ENCODE measurements at places on chromosomes 3 and 15. TPM values are rescaled to one million over a fixed set of nuclear protein-coding genes. Genes with fewer than 3 reads are reported as not detected.
A peak's percentile ranks its signal among the peaks of the same experiment; 100 is the strongest.

GRCh38 chr15:41879321-41879845 is 14.5 kb downstream of the SPTBN5 start:
- DNase-seq = peak; percentile 77

- DNase-seq = peak; percentile 99
Observed at GRCh38 chr15:58749532-58750337, at the start of gene ADAM10. Gene ADAM10 (minus strand): TSS chr15:58749707. CDS start chr15:58749534, 173 bp downstream.

- no peak for DNase-seq
Observed at GRCh38 chr15:36810656-36811449, 231.4 kb downstream of the CDIN1 start.

DNA sequence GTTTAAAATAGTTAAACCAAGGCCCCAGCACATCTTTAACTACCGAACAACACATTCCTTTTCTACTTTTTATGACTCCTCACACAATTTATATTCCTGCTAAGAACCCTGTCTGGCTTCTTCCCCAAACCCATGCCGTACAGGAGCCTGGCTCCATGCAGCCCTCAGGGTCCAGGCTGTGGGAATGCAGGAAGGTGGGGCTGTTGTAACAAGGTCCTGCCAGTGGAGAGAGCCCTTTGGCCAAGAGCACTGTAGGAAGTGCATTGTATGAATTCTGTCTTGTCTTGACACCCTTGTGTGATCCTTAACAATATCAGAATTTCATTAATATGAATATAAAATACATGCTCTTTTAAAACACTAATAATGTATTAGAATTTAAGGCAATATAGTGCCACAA is 563.8 kb downstream of the TBL1XR1 start:
- DNase-seq = no peak

GRCh38 chr15:89445518-89445917 is 50.9 kb downstream of the RHCG start:
- no peak for DNase-seq

GRCh38 chr3:141643391-141643790 is 94.7 kb upstream of the RNF7 start:
- DNase-seq = no peak

DNA sequence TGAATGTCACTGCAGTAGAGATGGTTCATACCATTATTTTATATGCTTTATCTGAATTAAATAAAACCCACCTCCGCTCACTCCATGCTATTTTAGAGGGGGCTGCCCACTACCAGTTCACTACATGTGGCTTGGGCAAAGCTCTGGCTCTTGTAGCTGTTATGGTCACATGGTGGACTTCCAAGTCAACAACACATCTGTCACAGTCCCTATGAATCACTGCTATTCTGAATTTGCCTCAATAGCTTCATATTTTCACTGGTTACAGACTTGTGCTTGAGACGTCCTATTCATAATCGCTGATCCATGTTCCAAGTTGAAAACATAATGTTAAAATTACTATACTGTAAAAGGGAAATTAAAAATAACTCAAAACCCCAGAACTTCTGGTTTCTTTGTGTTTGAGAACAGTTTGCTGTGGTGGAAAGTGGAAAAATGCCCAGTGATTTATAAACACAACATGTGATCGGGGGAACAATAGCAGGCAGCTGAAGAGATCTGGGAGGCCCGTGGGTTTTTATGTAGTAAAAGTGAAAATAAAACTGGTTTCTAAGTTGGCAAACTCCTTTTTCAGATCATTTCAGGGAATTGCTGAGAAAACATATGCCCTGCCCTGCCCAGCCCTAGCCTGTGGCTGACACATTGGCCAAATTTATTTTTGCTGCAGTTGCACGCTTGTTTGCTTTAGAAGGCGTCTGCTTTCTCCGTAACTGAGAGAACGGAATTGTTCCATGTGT is 128.8 kb upstream of the PRR23C start:
- DNase-seq = peak; percentile 1

- DNase-seq = no peak
Observed at GRCh38 chr3:125123451-125124305, 67.9 kb upstream of the HEG1 start.

DNA sequence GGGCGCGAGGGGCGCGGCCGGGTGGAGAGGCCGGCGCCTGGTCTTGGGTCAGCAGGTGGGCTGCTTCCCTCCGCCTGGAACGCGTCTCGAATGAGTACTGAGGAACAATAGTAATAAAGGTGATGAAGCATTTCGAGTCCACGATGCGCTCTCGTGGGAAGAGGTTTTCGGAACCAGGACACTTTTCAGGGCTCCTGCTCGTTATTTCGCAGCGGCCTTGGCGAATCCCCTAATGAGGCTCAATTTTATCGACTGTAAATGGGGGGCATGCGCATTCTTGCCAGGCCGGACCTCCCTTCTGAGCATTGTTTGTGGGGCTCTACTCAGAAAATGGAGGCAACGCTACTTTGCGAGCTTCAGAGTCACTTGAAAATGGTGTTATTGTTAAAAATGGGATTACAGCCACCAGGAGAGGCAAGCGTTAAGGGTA is 1.2 kb downstream of the NR2C2 start:
- DNase-seq = no peak

DNA sequence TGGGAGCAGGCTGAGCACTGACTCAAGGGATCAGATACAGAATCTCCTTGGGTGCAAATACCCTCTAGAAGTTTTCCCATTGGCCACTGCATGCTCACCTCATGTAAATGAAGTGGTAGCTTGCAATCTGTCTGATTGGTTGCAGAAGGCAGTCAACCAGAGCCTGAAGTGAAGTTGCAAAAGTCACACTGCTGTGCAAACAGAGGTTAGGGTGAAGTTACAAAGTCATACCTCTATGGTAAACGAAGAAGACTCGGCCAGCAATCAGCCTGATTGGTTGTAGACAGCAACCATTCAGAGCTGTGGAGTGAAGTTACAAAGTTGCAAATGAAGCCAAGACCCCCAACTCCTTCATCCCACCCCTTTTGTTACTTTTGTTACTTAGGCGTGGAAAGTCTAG is 27.1 kb downstream of the STARD9 start:
- no peak for DNase-seq

GRCh38 chr15:42066764-42067415 is 27.5 kb downstream of the PLA2G4D start:
- no peak for DNase-seq

GRCh38 chr3:193655831-193656433 is 62.9 kb downstream of the OPA1 start:
- DNase-seq = no peak

GRCh38 chr15:100111125-100112060 is 230.4 kb downstream of the ADAMTS17 start:
- no peak for DNase-seq

DNA sequence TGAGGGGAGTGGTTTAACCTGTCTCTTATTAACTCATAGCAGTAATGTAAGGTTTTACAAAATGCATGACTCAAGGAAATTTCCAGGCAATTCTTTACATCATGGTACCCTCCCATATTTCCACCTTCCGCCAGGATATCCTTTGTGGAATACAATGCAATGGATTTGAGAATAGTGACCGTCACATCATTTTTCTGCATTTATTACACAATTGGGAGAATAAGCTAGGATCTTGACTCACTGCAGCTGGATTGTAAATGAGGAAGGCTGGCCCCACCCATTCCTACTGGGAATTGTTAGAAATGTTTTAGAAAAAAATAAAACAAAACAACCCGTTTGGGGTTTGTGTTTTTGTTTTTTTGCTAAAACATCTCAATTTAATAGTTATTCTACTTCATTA is 97.4 kb downstream of the IMPG2 start:
- no peak for DNase-seq

- no peak for DNase-seq
Observed at GRCh38 chr3:177977381-177978158, 558.7 kb upstream of the KCNMB2 start.

The PLA2G4B gene
- total RNA-seq = 0.37 TPM

The CHST13 gene
- 2.0 TPM for total RNA-seq

The MED12L gene
- total RNA-seq = not detected

The FANCD2OS gene
- not detected for total RNA-seq

The STAC gene
- not detected for total RNA-seq

The GMNC gene
- 0.55 TPM for total RNA-seq
